Tibial artery (tissue), 4 donors: ENCODE measurements at places on chromosomes 3 and 15.

GRCh38 chr3:111870620-111871019, 11.6 kb downstream of the PHLDB2 start:
- no peak for DNase-seq

DNA sequence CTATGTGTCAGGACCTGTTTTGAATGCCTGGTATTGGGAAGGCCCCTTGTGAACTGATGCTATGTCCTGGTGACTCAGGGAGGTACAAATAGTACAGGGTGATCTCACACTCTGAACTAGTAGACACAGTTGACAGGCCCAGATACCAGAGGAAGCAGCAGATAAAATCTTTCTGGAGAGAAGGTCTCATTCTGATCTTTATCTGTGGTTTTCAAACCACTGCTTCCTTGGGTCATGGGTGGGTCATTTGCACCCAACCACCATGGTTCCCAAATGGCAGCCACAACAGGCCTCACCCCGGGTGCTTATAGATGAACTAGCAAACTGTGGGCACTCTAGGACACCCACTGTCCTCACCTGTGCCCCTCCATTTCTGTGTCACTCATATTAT, 43.4 kb downstream of the PXYLP1 start:
- DNase-seq = no peak

- no peak for DNase-seq
These were observed 20.7 kb downstream of the GBE1 start for GRCh38 chr3:81740731-81741130.

DNA sequence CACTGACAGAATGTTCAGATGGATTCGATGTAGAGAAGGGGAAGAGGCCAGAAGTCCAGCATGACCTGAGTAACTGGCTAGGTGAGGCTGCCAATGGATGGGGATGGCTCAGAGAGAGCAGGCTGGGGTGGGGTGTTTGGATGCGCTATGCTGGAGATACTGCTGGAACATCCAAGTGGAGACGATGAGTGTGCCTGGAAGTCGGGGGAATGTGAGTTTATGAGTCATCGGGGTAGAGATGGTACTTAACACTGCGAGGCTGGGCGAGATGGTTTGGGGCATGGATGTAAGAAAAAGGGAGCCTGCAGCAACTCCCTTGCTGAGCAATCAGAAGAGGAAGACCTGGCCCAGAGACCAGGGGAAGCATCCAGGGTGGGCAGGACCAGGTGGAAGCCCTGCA, 180.7 kb downstream of the SLCO3A1 start:
- DNase-seq = no peak

- no peak for DNase-seq
These were observed 400.0 kb downstream of the FOXP1 start for GRCh38 chr3:71183549-71183948.

- no peak for DNase-seq
These were observed 63.6 kb downstream of the FAM81A start for GRCh38 chr15:59501597-59501996.
